Stimulated activated CD8-positive, alpha-beta memory T cell treated with anti-CD3 and anti-CD28 coated beads, Interleukin-2, amount 100 ng/mL, for 48 hours (primary cell): ENCODE measurements at places on chromosomes 11 and 22.

DNA sequence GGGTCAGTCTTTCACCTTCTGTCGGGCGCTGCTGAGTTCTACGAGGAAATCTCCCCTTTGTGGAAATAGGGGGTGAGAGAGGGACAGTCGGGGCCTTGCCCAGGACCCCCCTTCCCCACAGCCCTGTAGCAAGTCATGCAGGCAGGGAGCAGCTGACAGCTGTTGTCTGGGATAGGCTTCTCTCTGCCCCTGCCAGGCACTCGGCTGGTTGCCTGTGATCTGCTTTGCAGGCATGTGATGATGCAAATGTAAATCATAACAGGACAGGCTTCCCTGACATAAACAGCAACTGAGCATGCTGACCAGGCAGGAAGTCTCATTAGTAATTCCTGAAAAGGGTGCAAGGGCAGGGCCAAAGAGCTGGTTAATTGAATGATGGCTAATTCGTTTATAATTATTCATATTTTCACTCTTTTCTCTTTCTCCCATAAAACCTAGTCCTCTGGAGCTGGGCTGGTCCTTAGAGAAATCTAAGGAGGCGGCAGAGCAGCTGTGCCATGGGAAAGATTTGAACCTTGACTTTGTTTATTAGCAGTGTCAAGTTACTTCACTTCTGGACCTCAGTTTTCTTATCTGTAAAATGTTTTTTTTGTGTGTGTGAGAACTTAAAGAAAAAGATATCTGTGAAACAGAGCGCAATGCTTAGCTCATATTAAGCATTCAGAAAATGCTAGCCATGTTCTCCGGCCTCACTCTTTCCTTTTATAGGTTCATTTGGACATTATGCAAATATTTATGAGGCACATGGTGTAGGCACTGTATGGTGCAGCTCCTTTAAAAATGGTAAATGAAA lies 129.7 kb downstream of the LDLRAD3 start:
- DNase-seq, result no peak

DNA sequence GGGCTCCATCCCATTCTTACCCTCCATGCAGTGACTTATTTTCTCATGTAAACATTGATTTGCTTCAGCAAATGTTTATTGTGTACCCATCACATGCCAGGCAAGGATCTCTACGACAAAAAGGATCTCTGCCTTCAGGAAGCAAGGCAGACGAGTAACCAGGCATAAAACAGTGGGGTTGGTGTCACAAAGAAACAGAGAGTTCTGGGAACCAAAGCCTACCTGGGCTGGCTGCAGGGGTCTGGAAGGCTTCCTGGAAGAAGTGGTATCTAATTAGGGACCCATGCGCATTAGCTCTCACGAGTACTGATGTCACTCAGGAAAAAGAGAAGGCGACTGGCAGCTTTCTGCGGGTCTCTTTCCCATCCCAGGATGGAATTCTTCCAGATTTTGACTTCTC lies 44.5 kb downstream of the KIAA1671 start:
- DNase-seq, result no peak

DNA sequence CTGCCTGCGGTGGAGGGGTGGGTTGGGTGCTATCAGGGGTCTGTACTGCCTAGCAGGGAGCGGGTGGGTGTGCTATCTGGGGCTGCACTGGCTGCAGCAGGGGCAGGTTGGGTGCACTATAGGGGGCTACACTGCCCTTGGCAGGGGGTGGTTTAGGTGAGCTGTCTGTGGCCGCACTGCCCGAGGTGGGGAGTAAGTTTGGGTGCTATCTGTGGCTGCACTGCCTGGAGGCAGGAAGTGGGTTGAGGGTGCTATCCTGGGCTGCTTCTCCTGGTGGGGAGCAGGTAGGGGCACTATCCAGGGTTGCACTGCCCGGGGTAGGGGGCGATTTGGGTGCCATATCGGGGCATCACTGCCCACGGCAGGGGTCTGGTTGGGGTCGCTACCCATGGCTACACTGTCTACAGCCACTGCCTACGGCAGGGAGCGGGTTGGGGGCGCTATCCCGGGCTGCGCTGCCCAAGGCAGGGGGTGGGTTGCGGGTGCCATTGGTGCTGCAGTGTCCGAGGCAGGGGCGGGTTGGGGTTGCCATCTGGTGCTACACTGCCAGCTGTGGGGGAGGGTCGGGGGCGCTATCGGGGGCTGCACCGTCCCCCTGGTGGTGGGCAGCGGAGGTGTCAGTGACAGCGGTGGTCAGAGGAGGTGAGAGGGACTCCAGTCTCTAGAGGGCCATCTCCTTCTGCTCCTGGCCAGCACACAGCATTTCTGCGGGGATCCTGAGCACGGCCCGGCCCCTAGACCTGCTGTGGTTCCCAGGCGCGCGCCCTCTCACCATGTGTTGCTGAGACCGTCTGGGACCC lies 1.3 kb upstream of the RFPL2 start:
- no peak for DNase-seq

GRCh38 chr22:32336771-32337424 lies 20.8 kb upstream of the RFPL3 start:
- no peak for DNase-seq

DNA sequence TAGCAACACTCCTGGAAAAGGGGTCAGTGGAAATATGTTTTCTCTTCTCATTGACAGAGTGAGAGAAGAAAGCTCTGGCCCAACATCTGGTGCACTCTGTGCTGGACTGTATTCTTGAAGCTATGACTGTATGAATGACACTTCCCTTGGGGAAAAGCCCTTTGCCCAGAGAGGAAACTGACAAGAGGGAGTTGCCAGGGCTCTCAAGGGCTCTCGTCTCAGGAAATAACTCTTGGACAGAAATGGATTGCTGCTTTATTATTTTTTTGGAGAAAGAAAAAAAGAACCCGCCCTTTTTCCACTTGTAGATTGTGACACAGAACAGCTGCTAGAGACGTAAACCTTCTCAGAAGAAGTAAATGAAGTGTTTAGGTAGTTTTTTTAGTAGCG lies 11.4 kb downstream of the ETS1 start:
- DNase-seq, result no peak

DNA sequence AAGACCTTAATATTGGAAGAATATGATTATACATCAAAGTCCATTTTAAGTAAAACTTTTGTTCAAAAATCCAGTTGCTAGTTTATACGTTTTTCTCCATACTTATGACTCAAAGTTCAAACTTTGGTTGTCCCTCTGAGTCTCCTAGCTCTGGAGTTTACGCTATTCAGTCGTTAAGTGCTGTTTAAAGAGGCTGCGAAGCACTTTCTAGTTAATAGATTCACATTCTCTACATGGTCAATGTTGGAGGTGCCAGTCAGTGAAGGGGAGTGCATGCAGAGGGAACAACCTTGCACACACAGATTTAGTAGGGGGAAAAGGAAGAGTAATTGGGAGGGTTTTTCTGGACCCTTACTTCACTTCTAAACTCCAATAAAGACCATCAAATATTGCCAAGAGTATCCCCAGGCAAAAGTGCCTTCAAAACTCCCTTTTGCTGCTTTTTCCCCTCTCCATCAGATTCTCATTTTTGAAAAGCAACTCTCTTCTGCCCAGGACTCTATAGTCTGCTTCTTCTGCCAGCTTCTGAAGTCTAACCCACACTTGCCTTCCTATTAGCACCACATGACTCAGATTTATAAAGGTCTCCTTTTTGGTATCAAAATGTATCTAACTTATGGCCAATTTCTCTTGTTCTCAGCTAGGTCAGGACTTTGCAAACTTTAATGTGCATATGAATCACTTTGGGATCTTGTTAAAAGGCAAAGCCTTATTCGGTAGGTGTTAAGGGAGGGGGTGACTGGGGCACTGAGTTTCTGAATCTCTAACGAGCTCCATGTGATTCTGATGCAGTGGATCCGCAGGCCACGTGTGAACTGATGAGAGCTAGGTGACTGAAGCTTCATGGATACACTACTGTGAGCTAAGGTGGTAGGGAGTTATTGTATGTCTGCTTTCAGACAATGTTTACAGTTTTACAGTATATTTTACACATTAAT lies 96.2 kb upstream of the MTMR2 start:
- DNase-seq, result no peak

DNA sequence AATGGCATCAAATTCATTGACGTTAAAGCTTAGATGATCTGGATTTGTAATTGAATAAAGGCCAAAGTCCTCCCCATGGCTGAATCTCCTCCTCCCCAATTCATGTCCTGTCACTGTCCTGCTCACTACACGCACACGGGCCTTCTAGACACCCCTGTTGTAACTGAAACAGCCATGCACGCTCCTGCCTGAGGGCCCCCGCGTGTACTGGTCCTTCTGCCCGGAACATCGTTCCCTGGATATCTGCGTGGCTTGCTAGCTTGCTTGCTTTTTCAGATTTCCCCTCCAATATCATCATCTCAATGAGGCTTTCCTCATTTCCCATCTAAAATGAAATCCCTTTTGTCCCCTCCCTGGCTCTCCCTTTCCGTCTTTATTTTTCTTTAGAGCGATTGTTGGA lies 15.3 kb downstream of the PKNOX2 start:
- no peak for DNase-seq

GRCh38 chr22:27417421-27417814 lies 384.1 kb downstream of the MN1 start:
- DNase-seq, result no peak

DNA sequence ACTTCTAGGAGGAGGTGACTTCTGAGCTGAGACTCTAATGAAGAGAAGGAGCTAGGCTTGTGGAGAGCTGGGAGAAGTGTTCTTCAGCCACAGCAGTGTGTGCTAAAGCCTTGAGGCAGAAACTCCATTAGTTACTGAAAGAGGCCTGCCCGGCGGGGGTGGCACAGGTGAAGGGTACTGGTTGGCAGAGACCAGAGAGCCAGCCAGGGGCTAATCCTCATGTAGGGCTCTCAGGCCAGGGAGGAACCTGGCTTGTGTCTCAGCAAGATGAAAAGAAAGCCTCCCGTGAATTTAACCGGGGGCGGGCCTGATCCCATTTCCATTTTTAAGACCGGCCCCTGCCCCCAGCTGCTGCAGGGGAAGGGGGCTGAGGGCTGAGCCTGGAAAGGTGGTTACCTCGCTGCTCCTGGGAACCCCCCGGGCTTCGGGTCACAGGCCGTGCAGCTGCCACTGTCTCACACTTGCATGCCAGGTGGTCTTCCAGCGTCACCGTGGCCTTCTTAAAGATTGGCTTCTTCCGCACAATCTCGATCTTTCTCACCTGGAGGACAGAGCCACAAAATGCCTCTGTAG lies 15.0 kb downstream of the PDGFB start:
- DNase-seq, result no peak

DNA sequence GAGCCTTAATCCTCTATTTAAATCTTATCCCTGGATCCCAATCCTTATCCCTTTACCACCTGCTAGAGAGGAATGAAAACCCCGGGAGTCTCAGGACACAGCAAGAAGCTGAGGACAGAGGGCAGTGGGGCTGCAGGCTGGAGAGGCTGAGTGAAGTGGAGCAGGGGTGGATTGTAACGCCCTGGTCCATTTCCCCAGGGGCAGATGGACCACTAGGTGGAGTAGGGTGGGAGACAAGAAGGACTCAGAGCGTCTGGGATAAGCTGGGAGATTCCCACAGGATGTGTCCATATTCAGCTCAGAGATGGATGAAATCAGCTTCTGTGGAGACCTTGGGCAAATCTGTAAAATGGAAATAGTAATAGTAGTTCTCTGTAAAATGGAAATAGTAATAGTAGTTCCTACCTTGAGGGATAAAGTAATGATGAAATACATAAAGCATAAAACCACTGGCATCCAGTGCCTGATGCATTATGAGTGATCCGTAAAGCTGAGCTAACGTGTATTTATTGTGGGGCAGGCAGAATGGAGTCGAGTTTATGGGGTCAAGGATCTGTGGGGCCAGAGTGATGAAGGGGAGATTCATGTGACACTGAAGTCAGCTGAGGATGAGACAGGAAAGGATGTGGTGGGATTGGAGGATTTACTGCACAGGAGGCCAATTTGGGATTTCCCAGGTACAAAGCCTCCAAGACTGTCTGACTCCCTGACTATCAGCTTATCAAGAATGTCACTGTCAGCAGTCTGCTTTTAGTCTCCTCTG lies 1.9 kb upstream of the ROBO4 start:
- DNase-seq, result no peak

- no peak for DNase-seq
These were observed 168.1 kb downstream of the DBX1 start for GRCh38 chr11:19992162-19992561.

GRCh38 chr11:81030186-81030585 lies 1589.4 kb upstream of the TENM4 start:
- no peak for DNase-seq

DNA sequence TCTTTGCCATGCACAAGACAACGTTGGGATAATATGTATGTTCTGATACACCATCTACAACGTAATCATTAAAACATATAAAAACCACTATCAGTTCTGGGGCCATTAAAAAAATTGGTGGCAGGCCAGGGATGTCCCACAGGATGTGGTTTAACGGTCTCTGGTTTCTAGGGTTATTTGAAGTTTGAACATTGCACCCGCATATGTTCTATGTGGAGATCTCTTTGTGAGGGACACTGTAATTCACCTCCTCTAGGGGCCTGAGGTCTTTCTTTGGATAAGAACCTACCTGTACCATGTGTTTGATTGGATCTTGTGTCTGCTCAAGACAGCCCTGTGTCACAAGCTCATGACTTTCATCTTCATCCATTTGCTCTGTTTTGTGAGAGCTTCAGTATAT lies 73.2 kb downstream of the GGTLC2 start:
- DNase-seq, result no peak

DNA sequence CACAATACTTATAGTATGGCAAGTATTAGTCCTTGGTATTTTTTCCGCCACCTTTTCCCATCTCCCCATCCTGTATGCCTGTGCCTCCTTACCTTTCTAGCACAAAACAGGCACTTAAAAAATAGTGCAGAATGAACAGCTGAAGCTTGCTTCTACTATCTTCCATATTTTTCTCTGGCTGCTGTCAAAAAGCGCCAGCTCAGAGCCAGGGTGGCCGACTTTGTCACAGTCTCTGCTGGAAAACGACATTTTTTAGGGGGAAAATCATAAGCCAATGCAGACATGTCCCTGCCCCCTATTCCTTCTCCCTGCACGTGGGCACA lies 26.5 kb upstream of the ROBO3 start:
- DNase-seq, result no peak
